RPMI8226 (cell line): ENCODE measurements at places on chromosomes 5 and 9.

GRCh38 chr9:91033797-91034196 lies 232.2 kb downstream of the SYK start:
- peak; percentile 54 for DNase-seq

- DNase-seq = no peak
These were observed 4.4 kb upstream of the SNX2 start for GRCh38 chr5:122770477-122770876.

DNA sequence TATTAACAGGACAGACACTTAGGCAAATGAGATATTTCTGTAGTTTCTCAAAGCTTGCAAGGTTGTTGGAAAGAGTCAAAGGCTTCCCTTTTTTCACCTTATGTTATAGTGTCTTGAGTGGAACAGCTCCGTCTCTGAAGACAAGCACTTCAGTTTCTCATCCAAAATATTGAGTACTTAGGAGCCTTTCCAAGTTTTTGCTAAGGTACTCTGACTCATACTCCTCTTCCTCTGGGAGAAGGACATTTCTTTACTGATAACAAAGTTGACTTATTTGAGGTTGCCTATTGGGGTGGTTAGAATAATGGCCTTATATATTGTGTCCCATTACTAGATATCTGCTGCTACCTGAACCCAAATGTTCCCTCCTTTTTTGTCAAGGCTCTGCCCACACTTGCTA lies 869.6 kb downstream of the MAT2B start:
- DNase-seq = no peak

DNA sequence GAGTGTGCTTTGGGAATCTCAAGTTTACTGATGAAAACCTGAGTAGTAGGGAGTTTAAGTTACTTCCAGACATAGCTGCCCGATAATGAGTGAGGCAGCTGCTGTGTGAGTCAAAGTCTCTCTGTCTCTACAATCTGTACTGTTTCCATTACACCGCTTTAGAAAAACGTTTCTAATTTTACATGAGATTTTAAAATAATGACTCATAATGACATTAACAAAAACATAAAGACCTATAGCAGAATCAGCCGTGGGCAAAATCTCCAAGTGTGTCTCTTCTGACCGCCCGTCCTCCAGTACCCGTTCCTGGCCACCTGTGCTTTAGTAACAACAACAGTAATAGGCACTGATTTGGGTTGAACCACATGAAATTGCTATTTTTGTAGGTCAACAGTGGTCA lies 69.6 kb upstream of the PRRC1 start:
- DNase-seq = no peak

DNA sequence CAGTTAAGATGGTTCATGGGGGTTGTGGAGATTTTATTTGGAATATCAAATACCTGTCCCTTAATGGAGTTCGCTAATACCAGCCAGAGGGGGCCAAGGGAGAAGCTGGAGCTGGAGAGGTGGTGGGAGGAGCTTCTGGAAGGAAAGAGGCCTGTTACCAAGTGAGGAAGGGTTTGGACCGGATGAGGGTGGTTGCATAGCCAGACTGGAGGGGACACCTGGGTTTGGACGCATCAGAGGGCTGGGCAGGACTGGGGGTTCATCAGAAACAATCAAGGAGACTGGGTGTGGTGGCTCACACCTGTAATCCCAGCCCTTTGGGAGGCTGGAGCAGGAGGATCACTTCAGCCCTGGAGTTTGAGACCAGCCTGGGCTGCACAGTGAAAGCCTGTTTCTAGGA lies 111.8 kb upstream of the IER5L start:
- DNase-seq = no peak
